ENCODE measurements at places on chromosomes 13 and 19.

GRCh38 chr13:112869202-112870050 is 99.6 kb upstream of the MCF2L start:
- DNase-seq, result no peak

GRCh38 chr13:35936246-35936978 is 194.8 kb downstream of the DCLK1 start:
- no peak for DNase-seq

DNA sequence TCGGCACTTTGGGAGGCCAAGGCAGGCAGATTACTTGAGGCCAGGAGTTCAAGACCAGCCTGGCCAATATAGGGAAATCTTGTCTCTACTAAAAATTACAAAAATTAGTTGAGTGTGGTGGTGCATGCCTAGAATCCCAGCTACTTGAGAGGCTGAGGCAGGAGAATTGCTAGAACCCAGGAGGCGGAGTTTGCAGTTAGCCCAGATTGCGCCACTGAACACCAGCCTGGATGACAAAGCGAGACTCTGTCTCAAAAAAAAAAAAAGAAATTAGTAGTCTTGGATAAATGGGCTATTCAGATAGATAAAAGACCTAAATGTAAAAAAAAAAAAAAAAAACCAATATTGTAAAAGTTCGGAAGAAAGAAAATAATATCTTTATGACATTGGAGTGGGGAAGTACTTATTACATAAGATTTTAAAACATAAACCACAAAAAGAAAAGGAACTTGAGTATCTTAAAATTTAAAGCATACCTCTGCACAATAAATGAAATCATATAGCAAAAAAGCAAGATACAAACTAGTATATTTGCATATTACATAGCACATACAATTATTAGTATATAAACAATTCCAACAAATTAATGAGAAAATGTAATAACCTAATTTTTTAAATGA is 26.7 kb upstream of the RNASEH2B start:
- DNase-seq, result no peak

GRCh38 chr19:51016798-51017683 is 2.5 kb downstream of the KLK10 start:
- DNase-seq, result no peak

- no peak for DNase-seq
Measured at GRCh38 chr19:2315818-2316353, 7.9 kb upstream of the LINGO3 start.

GRCh38 chr19:51689751-51690453 is 3.2 kb upstream of the SPACA6 start:
- no peak for DNase-seq

- DNase-seq, result no peak
Measured at GRCh38 chr19:1082165-1082927, 12.8 kb downstream of the POLR2E start.

DNA sequence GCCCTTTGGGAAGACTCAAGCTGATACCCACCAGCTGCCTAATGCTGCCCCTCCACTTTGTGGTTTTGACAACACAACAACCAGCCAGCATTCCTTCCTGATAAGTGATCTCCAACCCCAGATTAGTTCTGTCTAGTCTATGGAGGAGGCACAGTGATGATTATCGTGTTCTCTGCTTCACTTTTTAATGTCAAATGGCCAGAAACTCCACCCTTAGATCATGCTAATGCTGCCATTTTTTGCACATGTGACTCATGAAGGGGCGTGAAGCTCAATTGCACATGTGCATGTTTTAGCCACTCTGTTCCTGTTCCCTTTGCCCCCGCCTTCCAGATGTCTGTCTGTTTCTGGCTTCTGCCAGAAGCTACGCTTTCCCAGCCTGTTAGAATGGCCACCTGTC is 199.8 kb downstream of the COG6 start:
- no peak for DNase-seq

DNA sequence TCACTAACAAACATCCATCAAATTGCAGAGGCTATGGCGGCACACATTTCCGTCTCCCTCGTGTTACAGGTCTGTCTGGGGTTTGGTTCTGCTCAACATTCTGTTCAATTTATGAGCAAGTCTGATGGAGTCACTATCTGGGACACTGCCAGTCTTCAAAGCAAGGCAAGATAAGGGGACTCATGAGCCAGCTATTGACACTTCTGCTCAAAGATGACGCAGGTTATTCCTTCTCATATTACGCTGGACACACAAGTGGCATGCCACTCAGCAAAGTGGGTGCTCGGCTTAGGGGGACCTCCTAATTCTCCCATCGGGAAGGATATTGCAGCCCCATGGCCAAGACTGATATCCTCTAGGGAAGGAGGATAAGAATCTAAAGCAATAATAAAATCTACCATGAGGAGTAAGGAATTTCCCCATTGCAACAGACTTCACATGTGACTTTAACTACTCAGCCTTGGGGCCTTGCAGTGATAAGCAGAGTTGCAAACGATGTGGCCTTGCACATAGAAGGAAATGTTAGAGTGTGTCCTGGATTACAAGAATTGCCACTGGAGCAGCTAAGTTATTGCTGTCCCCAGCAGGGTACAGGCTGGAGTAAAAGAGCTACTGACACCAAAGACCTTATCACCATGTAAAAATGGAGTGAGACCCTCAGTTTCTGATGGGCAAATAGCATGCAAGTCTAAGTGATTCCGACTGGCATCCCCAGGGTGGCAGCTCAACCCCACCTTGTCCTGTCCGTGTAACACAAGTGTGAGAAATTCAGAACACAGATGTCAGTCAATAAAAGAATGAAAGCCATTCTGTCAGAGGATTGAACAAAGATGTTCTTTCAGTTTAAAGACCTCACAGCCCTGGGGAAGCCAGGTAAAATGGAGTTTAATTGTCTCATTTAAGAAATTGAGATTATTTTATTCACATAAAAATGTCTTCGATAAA is 306.1 kb downstream of the IRS2 start:
- DNase-seq, result no peak

- no peak for DNase-seq
Measured at GRCh38 chr13:80006940-80007339, 334.0 kb downstream of the SPRY2 start.
